Uterine smooth muscle cell (primary cell): ENCODE measurements at places on chromosomes 6 and 20. TPM values are rescaled to one million over a fixed set of nuclear protein-coding genes. Genes with fewer than 3 reads are reported as not detected.

Gene NKX2-4
- not detected in 2 replicates for total RNA-seq

Gene POM121L2
- total RNA-seq, result not detected in 2 replicates

Gene TPX2
- 28.6 and 104 TPM in 2 replicates for total RNA-seq

Gene RFX6
- total RNA-seq, result under 0.01 TPM in 1 of 2 replicates, not detected in the other

Gene BRD2
- total RNA-seq, result 95.3 and 96.0 TPM in 2 replicates

Gene SPDEF
- total RNA-seq, result under 0.01 TPM in 1 of 2 replicates, not detected in the other

Gene COX4I2
- total RNA-seq, result not detected in 2 replicates

Gene FILIP1
- 0.62 and 1.4 TPM in 2 replicates for total RNA-seq

Gene TMEM239
- total RNA-seq, result not detected in 2 replicates

Gene TSPYL4
- 7.4 and 10.3 TPM in 2 replicates for total RNA-seq

Gene HM13
- total RNA-seq, result 60.9 and 70.1 TPM in 2 replicates

Gene SLC22A3
- total RNA-seq, result 1.8 and 2.9 TPM in 2 replicates

Gene VIP
- not detected in 2 replicates for total RNA-seq

Gene CST5
- not detected in 2 replicates for total RNA-seq

Gene TINAG
- total RNA-seq, result not detected in 2 replicates

Gene BTN1A1
- total RNA-seq, result not detected in 2 replicates

Gene MYO6
- 14.6 and 17.0 TPM in 2 replicates for total RNA-seq

Gene TNXB
- total RNA-seq, result 5.9 and 6.7 TPM in 2 replicates

Gene OTOR
- not detected in 2 replicates for total RNA-seq

Gene C4A
- 2.3 and 13.4 TPM in 2 replicates for total RNA-seq

Gene CDH26
- 0.12 and 0.33 TPM in 2 replicates for total RNA-seq

Gene PPP1R14C
- 0.50 and 1.9 TPM in 2 replicates for total RNA-seq

Gene SLC12A5
- under 0.01 TPM in 1 of 2 replicates, not detected in the other for total RNA-seq

Gene SAMD5
- total RNA-seq, result 0.44 and 1.00 TPM in 2 replicates

Gene SLC22A2
- 0.12 TPM in 1 of 2 replicates, not detected in the other for total RNA-seq

Gene DEFB124
- total RNA-seq, result not detected in 2 replicates

Gene OXT
- total RNA-seq, result not detected in 2 replicates

Gene MUC21
- not detected in 2 replicates for total RNA-seq

Gene SH3BGRL2
- 4.4 and 6.7 TPM in 2 replicates for total RNA-seq

Gene PAK5
- total RNA-seq, result not detected in 2 replicates

Gene HUS1B
- 1.1 and 1.4 TPM in 2 replicates for total RNA-seq
